ENCODE measurements at places on chromosomes 16 and 17. TPM values are rescaled to one million over a fixed set of nuclear protein-coding genes. Genes with fewer than 3 reads are reported as not detected.
A peak's percentile ranks its signal among the peaks of the same experiment; 100 is the strongest.

- no peak for DNase-seq
These were observed 2.5 kb downstream of the ALOX15B start for GRCh38 chr17:8041249-8041928.

- DNase-seq, result no peak
These were observed 14.6 kb downstream of the ADGRG5 start for GRCh38 chr16:57556941-57557541.

DNA sequence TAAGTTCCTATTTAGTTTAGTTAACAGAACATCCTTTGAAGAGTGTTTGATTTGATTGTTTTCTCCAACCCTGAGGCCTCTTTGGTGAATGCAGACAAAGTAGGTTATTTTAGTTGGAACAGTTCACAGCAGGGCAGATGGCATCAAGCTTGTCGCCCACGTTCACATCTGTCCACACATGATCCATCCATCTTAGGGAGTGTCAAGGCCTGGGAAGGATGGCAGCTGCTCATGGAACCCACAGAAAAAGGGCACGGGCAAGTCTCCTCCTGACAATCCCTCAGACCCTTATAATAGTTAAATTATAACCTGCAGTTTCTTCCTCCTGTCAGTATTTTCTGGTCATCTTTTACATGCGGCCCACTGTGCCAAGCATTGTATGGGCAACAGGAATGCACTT lies 60.2 kb downstream of the KNOP1 start:
- no peak for DNase-seq

DNA sequence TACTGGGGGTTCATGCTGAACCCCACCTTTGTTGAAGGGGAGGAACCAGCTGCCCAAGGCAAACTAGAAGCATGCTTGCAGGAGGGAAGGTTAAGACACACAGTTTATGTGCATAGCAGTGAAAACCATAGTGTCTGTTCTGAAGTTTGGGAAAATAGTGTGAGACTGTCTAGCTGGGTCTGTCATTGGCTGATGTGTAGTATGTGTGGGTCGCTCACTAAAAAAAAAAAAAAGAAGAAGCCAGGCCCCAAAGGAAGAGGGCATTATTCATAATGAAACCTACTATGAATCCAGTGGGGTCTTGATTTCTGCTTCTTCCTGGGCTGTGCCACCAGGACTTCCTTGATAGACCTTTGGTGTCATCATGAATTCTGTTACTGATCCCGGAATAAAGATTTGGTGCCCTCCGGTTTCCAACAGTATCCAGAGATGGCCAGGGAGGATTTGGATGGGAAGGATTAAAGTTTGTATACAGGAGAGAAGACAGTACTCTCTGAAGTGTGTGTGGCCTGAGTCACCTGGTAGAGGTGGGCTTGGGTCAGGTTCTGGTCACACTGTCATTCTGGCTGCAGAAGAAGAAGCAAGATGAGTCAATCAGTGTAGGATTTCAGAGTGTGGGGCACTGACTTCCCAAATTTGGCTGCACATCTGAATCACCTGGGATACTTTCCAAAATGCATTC lies 220.3 kb downstream of the PRKCA start:
- no peak for DNase-seq

DNA sequence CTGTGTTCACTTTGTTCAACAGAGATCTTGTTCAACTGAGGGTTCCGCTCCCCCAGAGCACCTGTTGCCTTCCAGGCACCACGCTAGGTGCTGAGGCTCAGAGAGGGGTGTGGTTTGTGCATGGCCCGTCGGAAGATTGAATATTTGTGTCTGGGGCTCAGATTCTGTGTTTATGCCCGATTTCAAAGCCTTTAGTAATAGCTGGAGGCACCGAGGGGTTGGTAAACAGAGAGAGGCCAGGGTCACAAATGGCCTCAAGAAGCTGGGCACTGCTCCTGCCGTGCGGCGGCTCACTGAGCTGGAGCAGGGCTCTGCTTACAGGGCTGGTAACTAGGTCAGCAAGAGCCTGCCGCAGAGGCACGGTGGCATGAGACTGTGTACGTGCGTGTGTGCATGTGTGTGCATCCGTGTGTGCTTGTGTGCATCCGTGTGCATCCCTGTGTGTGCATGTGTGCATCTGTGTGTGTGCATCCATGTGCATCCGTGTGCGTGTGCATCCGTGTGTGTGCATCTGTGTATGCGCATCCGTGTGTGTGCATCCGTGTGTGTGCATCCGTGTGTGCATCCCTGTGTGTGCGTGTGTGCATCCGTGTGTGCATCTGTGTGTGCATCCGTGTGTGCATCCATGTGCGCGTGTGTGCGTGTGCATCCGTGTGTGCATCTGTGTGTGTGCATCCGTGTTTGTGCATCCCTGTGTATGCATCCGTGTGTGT lies 5.4 kb downstream of the ITGAE start:
- no peak for DNase-seq

GRCh38 chr17:59331929-59332748 lies 684 bp downstream of the YPEL2 start:
- no peak for DNase-seq

GRCh38 chr16:59411961-59412841 lies 678.1 kb upstream of the GOT2 start:
- DNase-seq, result peak; percentile 7

- DNase-seq, result no peak
These were observed 13.5 kb downstream of the PRCD start for GRCh38 chr17:76553178-76553908.

GRCh38 chr17:1493291-1493980 lies 950 bp upstream of the MYO1C start:
- DNase-seq, result no peak

DNA sequence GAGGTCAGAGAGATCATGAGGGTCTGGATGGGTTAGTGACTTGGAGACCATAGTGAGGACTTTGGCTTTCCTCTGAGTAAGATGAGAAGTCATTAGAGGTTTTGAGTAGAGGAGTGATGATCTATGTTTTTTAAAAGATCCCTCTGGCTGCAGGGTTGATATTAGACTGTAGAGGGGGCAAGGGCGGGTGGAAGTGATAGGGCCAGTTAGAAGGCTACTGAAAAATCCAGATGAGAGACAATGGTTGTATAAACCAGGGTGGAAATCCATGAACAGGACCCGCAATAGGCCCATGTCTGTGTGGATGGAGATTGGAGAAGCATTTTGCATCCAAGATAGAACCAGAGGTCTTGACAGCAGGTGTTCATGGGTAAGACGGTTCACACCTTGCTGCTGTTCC lies 9.8 kb downstream of the ITGAL start:
- DNase-seq, result no peak

- DNase-seq, result no peak
These were observed 51.3 kb upstream of the FBXO47 start for GRCh38 chr17:39018267-39019134.

DNA sequence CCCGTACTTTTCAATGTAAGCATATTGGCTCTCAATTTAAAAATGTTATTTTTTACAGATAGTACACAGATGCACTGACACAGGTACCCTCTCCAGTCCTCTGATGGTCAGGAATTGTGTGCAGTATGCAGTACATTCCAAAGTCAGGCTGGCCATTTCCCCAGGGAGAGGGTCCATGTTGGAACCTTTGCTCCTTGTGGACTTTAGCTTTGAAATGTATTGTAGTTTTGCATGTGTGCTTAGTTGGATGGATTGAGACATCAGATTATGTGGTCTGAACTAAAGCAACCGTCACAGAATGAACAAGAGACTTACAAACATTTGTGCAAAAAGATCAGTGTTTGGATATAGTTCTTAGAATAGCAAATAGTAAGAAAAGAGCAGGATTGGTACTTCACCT lies 381.1 kb downstream of the WWOX start:
- DNase-seq, result no peak

DNA sequence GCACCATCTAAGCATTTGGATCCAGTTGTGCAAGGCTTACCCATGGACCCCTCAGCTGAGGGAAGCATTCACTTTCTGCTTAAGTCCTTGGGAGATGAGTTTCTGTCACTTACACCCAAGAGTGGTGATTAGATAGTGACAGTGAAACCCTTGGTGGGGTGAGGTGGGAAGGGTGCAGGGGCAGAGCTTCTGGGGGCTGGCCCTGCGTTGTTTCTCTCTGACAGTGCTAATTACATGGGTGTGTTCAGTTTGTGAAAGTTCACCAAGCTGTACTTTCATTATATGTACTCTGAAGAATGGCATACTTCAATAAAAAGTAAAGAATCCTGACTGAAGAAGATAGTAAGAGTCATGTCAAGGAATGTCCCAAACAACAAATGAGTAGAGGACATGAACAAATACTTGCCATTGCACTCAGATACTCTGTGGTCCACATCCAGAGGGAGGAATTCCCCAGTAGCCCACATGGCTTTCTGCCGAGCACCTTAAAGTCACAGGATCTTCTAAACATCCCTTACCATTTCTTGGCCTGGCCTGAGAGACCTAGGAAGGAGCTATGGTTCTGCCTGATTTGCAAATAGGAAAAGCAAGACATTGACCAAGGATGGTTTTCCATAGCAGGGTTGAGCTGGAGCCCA lies 8.4 kb downstream of the CHST6 start:
- DNase-seq, result no peak

- peak; percentile 38 for DNase-seq
These were observed 12.1 kb downstream of the CFDP1 start for GRCh38 chr16:75420987-75421819.

GRCh38 chr17:50062293-50063243 lies 6.7 kb downstream of the ITGA3 start:
- no peak for DNase-seq

- no peak for DNase-seq
These were observed 6.7 kb upstream of the OR4D1 start for GRCh38 chr17:58141505-58141904.

DNA sequence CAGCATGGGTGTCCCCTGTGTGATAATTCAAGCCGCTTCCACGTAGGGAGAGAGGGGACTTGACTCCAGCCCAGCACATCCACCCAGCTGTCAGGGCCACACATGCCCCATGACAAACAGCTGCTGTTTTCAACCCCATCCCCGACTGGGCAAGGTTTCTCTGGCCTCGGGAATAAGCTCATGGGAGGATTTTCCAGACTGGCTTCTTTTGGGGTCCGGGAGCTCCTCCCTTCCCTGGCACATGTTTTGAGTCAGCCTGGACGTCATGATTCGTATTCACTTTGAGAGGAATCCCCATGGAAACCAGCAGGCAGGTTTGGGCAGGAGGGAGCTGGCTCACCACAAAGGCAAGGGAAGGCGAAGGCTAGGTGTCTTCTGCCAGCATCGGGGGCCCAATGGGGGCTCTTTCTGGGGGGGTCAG lies 156.4 kb downstream of the CMIP start:
- no peak for DNase-seq

- DNase-seq, result no peak
These were observed 49.3 kb upstream of the ETV4 start for GRCh38 chr17:43595466-43595865.

DNA sequence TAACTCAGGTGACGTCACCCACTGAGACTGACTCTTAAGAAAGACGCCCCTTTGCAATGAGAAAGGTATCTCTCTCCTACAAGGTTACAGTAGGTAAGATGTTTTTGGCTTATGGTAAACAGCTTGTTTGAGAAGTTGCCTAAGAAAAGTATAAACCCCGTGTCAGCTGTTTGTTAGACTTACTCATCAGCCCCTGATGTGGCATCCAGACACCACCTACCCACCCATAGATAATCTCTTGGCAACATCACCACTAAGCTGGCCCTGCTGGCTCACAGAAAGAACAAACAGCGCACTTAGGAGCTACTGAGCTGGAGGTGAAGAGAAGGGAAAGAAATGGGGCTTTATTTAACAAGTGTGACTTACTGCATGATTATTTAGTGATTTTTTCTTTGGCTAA lies 121.0 kb downstream of the PARN start:
- DNase-seq, result no peak

DNA sequence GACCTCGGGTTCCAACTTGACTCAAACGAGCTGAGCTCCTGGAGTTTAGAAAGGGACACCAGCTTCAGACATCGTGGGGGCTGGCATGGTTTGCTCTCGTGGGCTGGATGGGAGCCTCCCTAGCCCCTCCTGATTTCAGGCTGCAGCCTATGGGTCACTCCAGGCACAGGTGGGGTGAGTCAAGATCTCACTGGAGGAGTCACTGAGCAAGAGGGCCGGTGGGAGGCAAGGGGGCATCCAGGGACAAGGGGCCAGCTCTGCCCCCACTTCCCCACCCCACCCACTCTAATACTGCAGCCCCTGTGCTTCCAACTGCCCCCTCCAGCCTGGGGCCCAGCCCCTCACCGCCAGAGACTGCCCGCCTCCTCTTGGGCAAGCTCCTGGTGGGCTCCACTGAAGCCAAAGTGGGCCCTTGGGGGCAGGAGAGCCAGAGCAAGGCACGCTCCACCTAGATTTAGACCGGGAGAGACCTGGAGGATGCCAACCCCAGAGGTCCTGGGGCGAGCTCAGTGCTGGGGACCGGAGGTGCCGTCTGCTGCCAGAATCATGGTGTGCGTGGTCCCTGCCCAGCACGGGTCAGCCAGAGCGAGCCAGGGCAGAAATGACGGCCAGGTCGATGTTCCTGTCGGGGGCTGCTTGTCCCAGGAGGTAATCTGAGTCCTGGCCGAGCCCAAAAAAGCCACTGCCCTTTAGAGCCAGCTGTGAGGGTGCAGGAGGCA lies 6.4 kb downstream of the SLC16A3 start:
- DNase-seq, result no peak

- DNase-seq, result no peak
These were observed 389.8 kb downstream of the CA10 start for GRCh38 chr17:51768706-51769105.

Gene CCL16
- polyA plus RNA-seq, result 0.17 TPM

Gene LGALS9C
- polyA plus RNA-seq, result not detected

Gene RASL10B
- 12.4 TPM for polyA plus RNA-seq

Gene AXIN2
- polyA plus RNA-seq, result 23.8 TPM

Gene ATXN1L
- polyA plus RNA-seq, result 38.4 TPM
